ENCODE measurements at places on chromosomes 4 and X.

GRCh38 chr4:160426233-160426632, 1323.4 kb downstream of the RAPGEF2 start:
- DNase-seq, result no peak

- DNase-seq, result no peak
Observed at GRCh38 chr4:25654971-25655963, at the start of gene SLC34A2. Gene SLC34A2 (plus strand): TSS chr4:25655851. CDS start chr4:25662501, 6,650 bp downstream.

- DNase-seq, result no peak
Observed at GRCh38 chr4:54014666-54015160, 49.7 kb downstream of the CHIC2 start.

DNA sequence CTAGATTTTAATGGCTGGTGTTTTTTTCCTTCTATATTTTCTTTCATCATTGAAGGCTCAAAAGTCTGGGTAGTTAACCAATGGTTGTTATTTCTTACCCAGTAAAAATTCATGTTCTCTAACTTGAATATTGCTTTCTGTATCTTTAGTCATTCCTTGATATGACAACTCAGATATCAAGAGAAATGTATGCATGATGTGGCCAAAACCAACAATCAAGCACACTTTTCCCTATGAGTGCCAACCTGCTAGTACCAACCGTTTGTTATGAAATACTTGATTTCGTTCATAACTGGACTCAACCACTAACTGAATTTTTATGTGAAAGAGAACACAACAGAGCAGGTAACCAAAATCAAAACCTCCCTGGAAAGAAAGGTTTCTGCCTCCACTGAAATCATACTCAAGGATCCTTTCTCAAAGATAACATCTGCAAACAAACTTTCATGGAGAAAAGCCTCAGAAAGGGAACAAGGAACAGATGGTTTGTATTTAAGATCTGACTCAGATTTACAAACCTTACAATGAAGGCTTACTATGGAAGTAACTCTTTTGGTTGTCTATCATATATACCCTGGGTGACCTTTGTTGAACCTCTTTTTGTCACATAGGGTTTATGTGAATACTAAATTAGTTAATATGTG, 8.3 kb upstream of the VEGFC start:
- DNase-seq, result no peak
